NCI-H82 (cell line): ENCODE measurements at places on chromosomes 6 and 20.

DNA sequence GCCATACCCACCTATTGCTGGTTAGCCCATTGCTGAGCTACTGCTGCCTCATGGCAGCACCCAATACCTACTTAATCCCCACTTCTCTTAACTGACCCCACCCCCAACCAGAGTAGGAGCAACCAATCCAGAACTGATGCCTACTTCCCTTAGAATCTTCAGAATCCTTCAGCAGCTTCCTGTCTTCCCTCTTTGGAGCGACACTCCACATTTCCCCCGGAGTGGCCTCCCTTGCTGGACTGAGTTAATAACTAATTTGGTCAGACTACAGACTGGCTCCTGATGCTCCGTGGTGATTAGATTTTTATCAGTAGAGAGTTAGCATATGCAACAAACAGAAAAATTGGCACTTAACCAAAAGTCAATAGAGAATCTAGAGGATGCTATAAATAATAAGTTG lies 51.2 kb upstream of the UBR2 start:
- peak; percentile 45 for DNase-seq

- DNase-seq, result no peak
Measured at GRCh38 chr6:6683969-6684833, 95.7 kb downstream of the LY86 start.

DNA sequence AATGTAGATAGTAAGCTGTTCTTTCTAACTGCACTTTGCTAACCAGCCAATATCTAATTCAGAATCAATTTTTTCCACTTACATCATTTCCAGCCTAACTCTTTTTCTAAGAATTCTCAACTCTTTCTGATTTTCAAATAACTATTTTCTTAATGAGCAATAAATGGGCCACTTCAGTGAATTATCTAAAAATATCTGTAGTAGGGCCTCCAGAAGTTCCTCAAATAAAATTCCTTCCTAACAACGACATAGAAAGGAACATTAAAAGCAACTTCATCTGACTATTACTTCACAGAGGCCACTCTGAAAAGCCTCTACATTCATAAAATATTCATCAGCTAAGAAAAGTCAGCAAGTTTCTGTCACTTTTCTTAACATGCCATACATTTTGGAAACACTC lies 4.8 kb downstream of the COL12A1 start:
- no peak for DNase-seq

GRCh38 chr6:27694547-27694874 lies 217.7 kb downstream of the OR2B2 start:
- no peak for DNase-seq

- no peak for DNase-seq
Measured at GRCh38 chr6:25219216-25219916, 59.8 kb upstream of the CARMIL1 start.

GRCh38 chr6:134261766-134262165 lies 56.1 kb downstream of the SGK1 start:
- no peak for DNase-seq

DNA sequence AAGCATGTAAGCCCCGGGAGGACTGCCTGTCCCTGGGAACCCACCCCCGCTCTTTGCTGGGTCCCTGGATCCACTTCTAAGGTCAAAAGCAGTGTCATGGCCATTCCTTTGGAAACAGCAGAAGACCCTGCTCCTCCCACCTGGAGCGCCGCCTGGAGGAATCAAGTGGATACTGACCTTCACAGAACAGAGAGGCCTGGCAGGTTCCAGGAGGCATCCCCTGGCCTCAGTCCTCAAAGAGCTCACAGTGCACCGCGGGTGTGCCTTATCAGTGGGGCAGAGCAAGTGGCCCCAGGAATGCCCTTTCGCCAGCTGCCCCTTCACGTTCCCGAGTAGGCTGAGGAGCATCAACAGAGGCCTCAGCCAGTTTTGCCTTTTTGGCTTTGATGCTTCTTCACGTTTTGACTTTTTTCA lies 11.1 kb upstream of the SLC4A11 start:
- DNase-seq, result peak; percentile 70

DNA sequence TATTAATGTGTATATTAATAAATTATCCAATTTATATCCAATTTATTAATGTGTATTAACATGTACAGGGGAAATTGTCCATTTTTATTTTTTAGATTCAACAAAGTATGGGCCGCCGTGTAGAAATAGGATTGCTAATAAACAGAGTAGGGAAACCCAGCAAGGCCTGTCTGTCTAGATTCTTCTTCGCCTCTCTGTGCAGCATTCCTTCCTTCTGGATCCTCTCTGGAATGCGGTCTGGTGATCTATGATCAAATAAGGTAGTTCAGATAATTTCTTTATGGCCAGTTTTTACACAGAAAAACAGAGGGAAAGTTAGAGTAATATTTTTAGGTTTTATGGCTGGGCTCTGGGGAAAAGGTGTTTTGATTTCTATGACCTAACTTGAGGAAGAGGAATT lies 19.9 kb upstream of the HFE start:
- DNase-seq, result no peak

DNA sequence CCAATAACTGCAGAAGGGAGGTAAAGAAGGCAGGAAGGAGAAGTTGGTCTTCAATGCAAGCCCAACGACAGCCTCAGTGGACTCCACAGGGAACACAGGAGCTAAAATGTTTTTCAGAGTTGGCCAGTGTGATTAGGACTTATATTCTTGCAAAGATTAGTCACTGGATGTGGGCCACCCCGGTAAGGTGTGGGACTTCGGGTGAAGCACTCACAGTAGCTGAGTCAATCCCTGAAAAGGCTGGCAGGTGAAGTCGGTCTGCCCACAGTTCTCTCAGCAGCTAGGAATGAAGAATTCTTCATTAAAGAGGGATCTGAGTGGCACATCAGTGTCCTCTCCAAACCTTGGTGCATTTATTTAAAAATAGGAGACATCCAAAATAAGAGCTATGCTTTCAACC lies 94.8 kb downstream of the KLHL32 start:
- DNase-seq, result no peak

- DNase-seq, result no peak
Measured at GRCh38 chr6:16081326-16081725, 47.6 kb upstream of the MYLIP start.

- no peak for DNase-seq
Measured at GRCh38 chr6:109918227-109918626, 59.9 kb upstream of the GPR6 start.

DNA sequence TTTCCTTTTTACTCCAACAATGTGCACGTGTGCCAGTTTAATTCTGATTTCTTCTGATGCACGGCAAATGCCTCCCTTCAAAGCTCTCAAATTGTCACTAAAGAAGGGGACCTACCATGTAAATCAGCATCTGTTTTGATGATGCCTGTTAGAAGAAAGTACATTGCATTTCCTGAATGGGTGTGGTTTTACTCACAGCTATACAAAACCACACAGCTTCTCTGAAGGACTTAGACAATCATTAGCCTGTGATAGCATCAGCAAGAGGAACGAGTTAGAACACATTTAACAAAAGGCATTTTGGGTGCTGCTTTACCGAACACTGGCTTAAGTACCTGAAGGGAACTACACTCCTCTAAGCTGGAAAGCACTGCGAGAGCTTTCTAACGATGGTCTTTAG lies 109.4 kb downstream of the ATXN1 start:
- DNase-seq, result no peak

DNA sequence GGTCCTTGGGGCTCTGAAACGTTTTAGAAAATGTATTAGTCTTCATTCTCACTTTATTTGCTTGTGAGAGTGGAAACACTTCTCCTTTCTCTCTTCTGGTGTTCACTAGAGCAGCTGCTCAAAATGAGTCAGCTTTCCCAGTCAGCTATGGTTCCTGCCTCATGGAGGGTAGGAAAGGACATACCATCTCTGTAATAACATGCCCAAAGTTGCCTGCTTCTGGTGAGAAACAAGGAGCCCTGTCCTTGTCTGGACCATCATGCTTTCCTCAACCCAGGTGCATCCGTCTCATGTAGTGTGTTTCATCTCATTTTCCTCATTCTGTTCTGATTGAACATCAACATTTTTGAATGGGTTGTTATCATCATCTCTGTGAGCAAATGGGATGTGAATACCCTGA lies 17.1 kb upstream of the TINAG start:
- no peak for DNase-seq

GRCh38 chr20:25309395-25310267 lies 61.7 kb downstream of the PYGB start:
- DNase-seq, result no peak

DNA sequence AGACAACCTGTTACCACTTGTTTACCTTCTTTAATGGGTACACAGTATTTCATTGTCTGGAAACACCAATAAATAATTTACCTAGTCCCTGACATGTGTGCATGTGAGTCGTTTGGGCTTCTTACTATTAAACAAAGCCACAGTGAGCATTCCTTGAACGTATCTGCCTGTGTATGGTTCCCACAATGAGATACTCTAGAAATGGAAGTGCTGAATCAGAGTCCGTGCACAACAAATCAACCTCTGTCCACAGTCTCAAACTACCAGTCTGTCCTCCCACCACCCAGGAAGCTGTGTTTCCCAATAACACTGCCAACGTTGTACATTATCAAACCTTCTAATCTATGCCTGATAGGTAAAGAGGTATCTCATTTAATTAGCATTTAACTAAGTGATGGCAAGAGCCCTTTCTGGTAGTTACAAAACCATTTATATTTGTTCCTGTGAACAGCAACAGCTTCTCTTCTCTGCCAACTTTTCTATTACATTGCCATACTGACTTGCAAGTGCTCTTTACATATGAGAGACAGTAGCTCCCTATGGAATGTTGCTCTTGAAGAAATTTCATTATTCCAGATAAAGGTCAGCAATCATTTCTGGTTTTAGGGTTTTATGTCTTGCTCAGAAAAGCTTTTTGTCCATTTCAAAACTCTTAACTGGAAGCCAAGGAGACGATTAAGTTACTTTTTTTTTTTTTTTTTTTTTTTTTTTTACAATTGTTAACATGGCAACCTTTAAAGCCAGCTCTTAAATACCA lies 14.7 kb downstream of the JAG1 start:
- no peak for DNase-seq

GRCh38 chr6:109521080-109521479 lies 38.1 kb upstream of the ZBTB24 start:
- no peak for DNase-seq

DNA sequence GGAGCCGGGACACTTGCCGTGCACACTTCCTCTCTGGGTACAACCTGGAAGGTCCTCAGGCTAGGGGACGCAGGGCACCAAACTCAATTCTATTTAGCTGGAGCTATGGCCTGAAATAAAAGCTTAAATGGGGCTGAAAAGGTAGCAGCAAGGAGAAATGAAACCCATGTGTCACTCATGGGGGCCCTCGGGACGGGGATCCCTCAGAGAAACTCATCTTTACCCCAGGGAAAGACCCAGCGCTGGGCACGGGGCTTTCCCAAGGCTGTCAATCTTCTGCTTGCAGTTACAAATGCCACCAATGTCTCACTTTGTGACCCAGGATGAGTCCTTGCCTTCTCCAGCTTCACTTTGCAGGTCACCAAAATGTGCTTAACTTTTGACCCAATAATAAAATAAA lies 16.5 kb downstream of the SNAI1 start:
- no peak for DNase-seq

GRCh38 chr20:15895560-15896084 lies 677.6 kb downstream of the KIF16B start:
- no peak for DNase-seq

GRCh38 chr20:23081263-23081819 lies 4.8 kb downstream of the CD93 start:
- no peak for DNase-seq

GRCh38 chr6:126388104-126388598 lies 48.2 kb downstream of the CENPW start:
- no peak for DNase-seq

DNA sequence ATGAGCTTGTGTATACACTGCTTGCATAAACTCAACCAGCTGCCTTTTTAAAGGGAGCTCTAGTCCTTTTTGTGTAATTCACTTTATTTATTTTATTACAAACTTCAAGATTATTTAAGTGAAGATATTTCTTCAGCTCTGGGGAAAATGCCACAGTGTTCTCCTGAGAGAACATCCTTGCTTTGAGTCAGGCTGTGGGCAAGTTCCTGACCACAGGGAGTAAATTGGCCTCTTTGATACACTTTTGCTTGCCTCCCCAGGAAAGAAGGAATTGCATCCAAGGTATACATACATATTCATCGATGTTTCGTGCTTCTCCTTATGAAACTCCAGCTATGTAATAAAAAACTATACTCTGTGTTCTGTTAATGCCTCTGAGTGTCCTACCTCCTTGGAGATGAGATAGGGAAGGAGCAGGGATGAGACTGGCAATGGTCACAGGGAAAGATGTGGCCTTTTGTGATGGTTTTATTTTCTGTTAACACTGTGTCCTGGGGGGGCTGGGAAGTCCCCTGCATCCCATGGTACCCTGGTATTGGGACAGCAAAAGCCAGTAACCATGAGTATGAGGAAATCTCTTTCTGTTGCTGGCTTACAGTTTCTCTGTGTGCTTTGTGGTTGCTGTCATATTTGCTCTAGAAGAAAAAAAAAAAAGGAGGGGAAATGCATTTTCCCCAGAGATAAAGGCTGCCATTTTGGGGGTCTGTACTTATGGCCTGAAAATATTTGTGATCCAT lies 15.3 kb downstream of the TNFAIP3 start:
- no peak for DNase-seq

DNA sequence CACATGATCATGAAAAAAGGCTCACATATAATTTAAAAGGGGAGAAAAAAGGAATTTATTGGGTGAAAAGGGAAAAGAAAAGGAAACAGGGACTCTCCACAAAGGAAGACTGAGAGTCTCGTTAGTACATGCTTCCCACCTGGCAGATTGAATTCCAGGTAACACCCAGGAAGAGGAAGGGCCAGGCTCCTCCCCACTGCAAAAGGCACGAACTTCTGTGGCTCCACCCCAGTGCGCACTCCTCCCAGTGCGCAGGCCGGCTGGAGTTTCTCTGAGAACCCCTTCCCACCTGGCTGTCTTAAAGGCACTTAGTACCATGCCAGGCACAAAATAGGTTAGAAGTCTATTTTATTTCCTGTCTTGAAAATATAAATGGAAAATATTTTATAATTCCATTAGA lies 129.8 kb downstream of the COL12A1 start:
- no peak for DNase-seq

- peak; percentile 64 for DNase-seq
Measured at GRCh38 chr6:15254070-15254975, 8.5 kb downstream of the JARID2 start.

- DNase-seq, result no peak
Measured at GRCh38 chr6:5995658-5995948, 11.1 kb downstream of the NRN1 start.
